ENCODE measurements at places on chromosomes 6 and 20. TPM values are rescaled to one million over a fixed set of nuclear protein-coding genes. Genes with fewer than 3 reads are reported as not detected.

GRCh38 chr6:20188630-20189075, 23.6 kb downstream of the MBOAT1 start:
- no peak for DNase-seq

- no peak for DNase-seq
These were observed 893 bp downstream of the POLR1H start for GRCh38 chr6:30061858-30062458.

GRCh38 chr6:63661769-63662168, 26.2 kb downstream of the PHF3 start:
- no peak for DNase-seq

- DNase-seq = no peak
These were observed 270.2 kb downstream of the SMOC2 start for GRCh38 chr6:168711049-168711640.

- DNase-seq = no peak
These were observed 128.9 kb upstream of the BEND3 start for GRCh38 chr6:107244082-107244741.

DNA sequence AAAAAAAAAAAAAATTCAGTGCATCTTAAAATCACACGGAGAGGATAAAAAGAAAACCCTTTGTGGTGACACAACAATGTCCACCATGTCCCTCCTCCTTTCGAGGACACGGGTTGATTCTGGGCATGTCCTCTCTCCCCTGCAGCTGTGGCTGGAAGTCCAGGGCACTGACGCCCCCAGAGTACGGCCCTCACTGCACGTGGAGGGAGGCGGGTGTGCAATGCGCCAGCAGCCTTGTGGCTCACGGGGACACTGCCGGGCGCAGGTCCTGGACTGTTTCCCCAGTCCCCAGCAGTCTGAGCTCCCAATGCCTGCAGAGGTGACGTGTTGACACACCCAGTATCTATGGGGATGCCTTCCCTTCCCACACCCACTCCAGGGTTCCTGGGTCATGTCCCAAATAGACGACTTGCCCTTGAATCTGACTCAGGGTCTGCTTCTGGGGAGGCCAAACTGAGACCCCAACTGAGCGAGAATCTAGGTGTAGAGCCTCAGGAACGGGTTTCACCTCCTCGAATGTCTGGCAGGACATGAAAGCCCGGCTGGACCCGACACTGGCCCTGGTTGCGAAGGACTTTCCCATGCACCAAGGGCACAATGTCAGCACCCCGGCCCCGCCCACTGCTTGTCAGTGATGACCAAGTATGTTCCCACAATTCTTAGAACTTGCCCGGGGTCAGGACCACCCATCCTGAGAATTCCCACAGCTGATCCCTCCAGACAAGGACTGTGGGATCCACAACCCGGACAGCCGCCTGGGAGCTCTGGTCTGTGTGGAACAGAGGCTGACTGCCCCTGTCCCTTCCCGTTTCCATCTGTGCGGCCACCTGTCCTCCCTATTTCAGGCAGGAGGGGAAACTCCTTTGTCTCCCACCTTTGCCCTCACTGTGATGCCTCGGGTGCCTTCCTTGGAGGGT, 425.1 kb upstream of the SULF2 start:
- DNase-seq = no peak

SALL4 gene
- total RNA-seq = 0.13 TPM

TREML2 gene
- total RNA-seq = 0.13 TPM

RBPJL gene
- total RNA-seq = not detected

GRCh38 chr20:3711484-3711941, 887 bp downstream of the SIGLEC1 start:
- no peak for DNase-seq

GRCh38 chr6:74606582-74607071, 599.2 kb downstream of the COL12A1 start:
- DNase-seq = no peak

AURKA gene
- 10.3 TPM for total RNA-seq

DNA sequence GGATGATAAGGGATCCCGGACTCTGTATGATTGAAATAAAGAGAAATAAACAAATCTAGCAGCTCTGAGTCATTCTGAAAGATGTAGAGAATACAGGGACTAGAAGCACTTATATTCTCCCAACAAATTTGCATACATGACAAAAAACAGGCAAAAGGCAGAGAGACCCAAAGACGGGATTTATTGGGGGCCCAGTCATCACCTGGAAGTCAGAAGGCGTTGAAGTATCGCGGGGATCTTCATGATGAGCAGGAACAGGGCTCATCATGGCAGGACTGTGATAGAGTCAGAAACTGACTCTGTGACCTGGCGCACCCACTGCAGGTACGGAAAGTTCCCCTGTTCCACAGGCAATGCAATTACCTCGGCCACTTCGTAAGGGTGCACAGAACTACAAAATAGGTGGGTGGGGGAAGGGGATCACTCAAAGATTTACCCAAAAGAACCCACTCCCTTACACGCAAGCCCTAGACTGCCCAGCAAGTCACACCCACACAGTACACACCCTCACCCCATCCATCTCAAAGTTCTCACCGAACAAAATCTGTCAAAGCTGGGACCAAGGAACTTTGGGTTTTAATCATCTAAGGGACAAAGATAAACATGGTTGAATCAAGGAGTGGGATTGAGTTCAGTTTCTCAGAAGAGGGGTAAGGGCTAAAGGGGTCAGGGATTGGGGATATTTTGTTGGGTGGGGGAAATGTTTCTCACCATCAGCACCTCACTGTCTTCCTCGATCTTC, 1.4 kb downstream of the CUTA start:
- DNase-seq = no peak

GRCh38 chr6:16965689-16966088, 136.2 kb upstream of the STMND1 start:
- DNase-seq = no peak

VGLL2 gene
- total RNA-seq = 0.26 TPM

DNA sequence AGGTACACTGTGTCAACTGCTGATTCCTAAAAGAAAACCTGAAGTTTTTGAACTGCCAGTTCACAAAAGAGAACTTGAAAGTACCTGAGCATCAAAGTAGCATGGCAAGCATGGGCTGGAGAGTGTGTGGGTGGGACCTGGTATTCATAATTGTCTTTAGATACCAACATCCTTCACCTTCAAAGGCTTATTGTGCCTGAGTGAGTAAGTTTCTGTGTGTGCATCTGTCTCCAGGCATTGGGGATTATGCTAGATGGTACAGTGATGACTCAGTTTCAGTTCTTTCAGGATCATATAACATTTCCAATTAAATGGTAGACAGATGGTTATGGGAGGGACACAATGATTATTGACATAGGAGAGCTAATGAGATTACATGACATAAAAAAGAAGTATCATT, 238.5 kb downstream of the ZFAND3 start:
- no peak for DNase-seq

GRCh38 chr6:99296261-99296660, 53.2 kb downstream of the FAXC start:
- no peak for DNase-seq

GRCh38 chr6:149064001-149064659, 253.4 kb upstream of the TAB2 start:
- no peak for DNase-seq

TUBB1 gene
- 0.15 TPM for total RNA-seq

TBXT gene
- total RNA-seq = not detected

EYS gene
- total RNA-seq = 0.44 TPM

GRCh38 chr6:53119349-53119748, 29.3 kb downstream of the GCM1 start:
- no peak for DNase-seq

TCP11 gene
- not detected for total RNA-seq

DNA sequence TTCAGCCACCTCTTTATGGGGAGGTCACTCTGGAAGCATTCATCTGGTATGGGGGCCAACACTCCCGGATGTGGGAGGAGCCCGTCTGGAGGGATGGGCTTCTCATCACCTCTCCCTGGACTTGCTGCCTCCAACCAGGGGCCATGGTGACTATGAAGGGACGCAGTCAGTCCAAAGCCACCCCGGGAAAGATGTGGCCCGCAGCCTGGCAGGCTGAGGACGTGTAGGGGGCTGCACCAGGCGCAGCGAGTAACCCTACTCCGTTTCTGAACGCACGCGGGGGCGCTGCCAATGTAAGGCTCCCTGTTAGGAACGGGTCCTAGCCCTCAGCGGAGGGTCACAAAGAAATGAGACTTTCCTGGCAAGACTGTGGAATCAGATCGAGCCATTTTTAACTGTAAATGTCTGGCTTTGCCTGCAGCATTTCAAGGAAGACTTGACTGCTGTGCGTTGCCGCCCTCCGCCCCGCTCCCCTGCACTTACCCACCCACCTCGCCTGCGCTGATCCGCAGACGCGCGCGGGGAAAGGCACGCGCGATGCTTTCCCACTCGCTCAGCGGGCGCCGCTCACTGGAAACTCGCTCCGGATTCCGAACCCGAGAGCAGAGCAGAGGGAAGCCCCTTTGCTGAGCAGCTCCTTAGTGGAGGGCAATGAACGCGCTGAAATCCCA, 55.1 kb downstream of the IL20RA start:
- no peak for DNase-seq

FAM135A gene
- 15.4 TPM for total RNA-seq

SLC13A3 gene
- total RNA-seq = 0.71 TPM

- no peak for DNase-seq
These were observed 700.5 kb downstream of the TENT5A start for GRCh38 chr6:81051952-81052351.

GRCh38 chr6:13304101-13304500, 24.2 kb downstream of the TBC1D7 start:
- no peak for DNase-seq

- no peak for DNase-seq
These were observed 120.6 kb downstream of the GRM4 start for GRCh38 chr6:34025112-34025807.

DNA sequence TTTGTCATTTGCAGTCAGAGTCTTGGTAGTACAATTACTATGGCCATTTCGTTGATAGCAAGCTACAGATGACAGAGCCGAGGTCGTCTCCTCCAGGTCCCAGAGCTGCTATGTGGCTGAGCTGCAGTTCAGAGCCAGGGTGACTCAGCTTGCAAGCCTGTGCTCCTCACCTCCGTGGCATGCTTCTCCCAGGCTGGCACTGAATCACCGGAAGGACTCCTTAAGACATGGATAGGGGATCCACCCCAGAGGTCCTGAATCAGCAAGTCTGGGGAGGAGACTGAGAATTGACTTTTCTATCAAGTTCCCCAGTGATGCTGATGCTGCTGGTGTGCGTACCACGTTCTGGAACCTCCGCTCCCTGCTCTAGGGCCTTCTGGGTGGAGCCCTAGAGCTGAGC, 291.2 kb downstream of the CDH26 start:
- DNase-seq = no peak

- DNase-seq = no peak
These were observed 182.7 kb downstream of the TBX18 start for GRCh38 chr6:84581494-84582259.

Data from left cardiac atrium (tissue), 4 donors.